ENCODE measurements at places on chromosomes 11 and 22.

GRCh38 chr11:31779374-31779791 is 31.7 kb downstream of the PAX6 start:
- DNase-seq, result no peak

DNA sequence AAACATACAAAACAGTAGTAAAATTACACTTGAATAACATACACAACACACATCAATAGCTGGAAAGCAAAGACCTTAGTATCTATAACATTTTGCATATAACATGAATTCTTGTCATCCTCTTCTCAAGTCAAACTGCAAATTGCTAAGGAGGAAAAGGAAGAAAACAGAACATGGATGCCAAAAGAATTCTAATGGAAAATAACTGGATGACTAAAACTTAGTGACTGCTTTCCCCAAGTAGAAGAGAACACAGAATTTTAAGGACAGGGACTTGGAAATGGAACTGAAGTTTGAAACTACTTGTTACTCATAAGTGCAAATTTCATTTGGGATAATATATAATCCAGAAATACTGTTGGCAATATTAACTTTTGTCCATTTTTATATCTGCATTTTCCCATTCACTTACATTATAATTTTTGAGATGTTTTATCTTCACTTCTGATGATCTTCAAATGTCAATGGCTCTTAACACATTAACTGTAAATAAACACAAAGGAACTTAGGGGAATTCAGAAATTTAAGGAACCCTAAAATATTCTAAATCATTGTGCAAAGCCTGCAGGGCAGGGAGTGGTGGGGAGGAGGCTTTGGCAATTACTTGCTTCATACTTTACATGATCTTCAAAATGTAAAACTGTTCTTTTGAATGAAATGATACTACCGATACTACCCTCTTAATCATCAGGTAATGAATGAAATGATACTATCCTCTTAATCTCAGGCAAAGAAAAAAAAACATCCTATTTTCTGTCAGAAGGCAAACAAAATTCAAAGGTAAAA is 9.9 kb downstream of the MTMR2 start:
- DNase-seq, result no peak

DNA sequence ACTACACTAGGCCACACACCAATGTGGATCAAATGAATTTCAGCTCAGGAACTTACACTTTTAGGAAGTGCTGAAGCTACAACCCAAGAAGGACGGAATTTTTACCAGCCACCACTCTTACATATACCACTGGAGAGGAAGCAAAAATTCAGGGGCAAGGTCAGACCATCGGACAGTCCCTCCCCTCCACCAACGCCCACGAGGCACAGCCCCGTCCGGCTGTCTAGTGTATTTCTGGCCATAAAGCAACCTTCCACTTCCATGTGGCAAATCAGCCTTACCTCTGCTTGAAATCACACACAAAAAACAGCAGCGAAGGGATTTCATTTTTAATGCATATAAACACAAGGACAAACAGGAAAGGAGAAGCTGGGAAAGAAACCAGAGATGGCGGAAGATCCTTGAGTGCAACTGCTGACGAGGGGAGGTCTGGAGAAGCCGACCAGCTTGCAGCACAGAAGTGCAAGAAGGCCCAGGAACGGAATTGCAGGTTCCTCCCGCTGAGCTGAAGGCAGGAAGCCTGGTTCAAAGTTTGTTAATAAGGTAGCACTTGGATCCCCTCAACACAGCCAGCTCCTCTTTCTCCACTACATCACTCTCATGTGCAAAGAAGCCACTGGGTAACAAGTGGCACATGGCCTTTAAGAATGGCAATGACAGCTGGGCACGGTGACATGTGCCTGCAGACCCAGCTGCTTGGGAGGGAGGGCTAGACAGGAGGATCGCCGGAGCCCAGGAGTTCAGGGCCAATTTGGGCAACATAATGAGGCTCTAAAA is 71.5 kb downstream of the SHANK2 start:
- DNase-seq, result no peak

DNA sequence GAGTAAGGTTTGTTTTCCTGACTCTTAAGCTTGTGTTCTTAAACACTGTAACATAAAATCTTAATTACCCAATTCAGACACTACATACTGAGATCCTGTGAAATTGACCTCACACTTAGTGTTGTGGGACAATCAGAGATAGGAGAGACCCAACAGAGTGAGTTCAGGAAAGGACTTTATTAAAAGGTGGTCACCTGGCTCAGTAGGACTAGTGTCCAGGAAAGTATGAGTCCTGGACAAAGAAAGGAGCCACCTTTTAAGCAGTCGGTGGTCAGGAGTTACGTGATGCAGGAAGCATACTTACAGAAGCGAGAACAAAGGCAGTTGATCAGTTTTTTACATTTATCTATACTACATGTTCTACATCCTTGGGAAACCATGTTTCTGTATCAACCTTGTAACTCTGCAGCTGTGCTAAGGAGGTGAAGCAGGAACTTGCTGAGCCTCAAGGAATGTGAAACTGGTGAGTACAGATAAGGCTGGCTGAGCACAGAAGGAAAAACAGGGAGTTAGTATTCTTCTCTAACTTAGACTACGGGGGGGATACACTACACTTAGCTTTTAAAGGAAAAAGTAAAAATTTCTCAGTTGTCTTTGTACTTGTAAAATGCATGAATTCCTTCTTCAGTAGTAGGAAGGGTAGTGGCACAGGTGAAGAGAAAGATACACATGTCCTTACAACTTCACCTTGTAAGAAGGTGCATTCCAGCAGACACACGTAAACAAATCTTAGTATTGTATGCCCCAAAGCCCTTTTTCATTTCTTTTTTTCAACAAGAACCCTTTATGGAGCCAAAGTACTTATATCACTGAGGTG is 15.1 kb downstream of the OR51E1 start:
- DNase-seq, result no peak

- no peak for DNase-seq
These were observed 173.3 kb downstream of the PGR start for GRCh38 chr11:100956351-100956750.

- no peak for DNase-seq
These were observed 9.1 kb downstream of the NRXN2 start for GRCh38 chr11:64713781-64714363.

GRCh38 chr11:2298131-2298794 is 3.5 kb downstream of the C11orf21 start:
- DNase-seq, result no peak

Measured in stimulated activated CD8-positive, alpha-beta memory T cell treated with anti-CD3 and anti-CD28 coated beads, Interleukin-7, amount 100 ng/mL, for 24 hours (primary cell).